ENCODE measurements at places on chromosomes 6 and 20. TPM values are rescaled to one million over a fixed set of nuclear protein-coding genes. Genes with fewer than 3 reads are reported as not detected.

The FAM217A gene
- total RNA-seq = not detected

The SFTA2 gene
- not detected for total RNA-seq

- H3K27ac ChIP-seq = no peak overlapping the region
- peaks cover 2% of the 10 kb centered on the region for H3K36me3 ChIP-seq
- no peak overlapping the region for H3K4me3 ChIP-seq
- no peaks in the 10 kb centered on the region for H3K4me1 ChIP-seq
- H3K27me3 ChIP-seq = no peaks in the 10 kb centered on the region
- DNase-seq = no peak
Measured at GRCh38 chr6:42756722-42757121, 10.8 kb upstream of the TBCC start.

- H3K27me3 ChIP-seq = no peaks in the 10 kb centered on the region
- H3K36me3 ChIP-seq = no peaks in the 10 kb centered on the region
- DNase-seq = no peak
- no peaks in the 10 kb centered on the region for H3K4me1 ChIP-seq
- H3K27ac ChIP-seq = no peak overlapping the region
Measured at GRCh38 chr20:34627458-34627857, 49.4 kb downstream of the PIGU start.

DNA sequence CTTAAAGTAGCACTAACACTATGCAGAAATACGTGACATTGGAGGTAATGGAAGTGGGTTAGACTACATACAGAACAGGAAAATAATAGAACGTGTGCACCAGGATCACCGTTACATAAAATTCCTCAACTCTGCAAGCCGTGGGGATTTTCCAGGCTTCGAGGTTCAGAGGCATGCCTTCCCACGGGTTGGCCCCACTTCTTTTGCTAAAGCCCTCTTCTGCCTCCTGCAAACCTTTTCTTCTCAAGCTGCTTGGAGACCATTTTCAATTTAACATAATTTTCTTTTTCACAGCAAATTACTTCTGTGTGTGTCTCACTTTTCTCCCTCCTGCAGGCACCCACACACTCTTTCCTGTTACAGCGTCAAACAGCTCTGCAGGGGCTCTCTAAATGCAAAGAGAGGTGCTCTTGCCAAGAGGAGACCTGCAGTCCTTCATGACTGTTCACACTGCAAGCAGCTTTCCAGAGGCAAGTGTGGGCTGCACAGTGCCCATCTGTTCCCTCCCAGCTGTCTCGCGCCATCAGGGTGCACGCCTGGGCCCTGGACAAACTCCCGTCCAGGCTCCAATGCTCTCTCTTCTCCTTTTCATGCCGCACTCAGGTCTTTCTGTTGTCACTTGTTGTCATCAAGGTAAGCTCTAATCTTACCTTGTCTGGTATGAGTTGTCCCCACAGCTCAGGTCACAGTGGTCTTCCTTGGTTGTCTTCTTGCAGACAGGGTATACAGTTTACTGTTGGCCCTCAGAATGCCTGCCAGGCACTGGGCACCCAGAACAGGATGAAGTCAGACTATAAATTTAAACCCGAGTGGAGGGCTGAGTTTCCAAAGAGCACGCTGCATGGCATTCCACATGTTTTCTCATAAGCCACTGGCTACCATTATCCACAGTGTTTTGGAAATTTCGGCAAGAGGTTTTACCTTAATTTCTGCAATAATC is 164.8 kb upstream of the GGTLC1 start:
- no peak overlapping the region for H3K27ac ChIP-seq
- no peaks in the 10 kb centered on the region for H3K4me1 ChIP-seq
- no peaks in the 10 kb centered on the region for H3K27me3 ChIP-seq
- no peak overlapping the region for H3K4me3 ChIP-seq
- DNase-seq = no peak

DNA sequence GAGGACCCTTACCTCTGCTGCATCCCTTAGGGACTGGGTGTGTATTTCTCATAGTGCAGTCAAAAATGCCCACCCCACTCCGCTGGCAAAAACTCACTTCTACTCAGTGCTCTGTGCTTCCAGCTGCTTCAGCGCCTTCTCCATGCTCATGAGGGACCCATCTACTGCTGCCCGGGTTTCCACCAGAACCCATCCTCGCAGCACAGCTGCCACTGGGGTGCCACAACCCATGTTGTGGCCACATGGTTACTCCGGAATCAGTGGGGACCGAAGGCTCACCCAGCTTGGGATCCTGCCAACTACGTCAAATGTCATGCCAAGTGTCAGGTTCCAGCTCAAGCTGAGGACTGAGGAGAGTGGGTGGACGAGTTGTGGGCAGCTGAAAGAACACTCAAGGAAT is 774.2 kb upstream of the EYS start:
- H3K36me3 ChIP-seq = no peaks in the 10 kb centered on the region
- DNase-seq = no peak
- no peak overlapping the region for H3K4me3 ChIP-seq
- no peaks in the 10 kb centered on the region for H3K27me3 ChIP-seq
- no peak overlapping the region for H3K27ac ChIP-seq

- H3K27ac ChIP-seq = no peak overlapping the region
- DNase-seq = no peak
- no peak overlapping the region for H3K4me3 ChIP-seq
- H3K4me1 ChIP-seq = no peaks in the 10 kb centered on the region
- no peaks in the 10 kb centered on the region for H3K27me3 ChIP-seq
Measured at GRCh38 chr6:125379174-125379573, 77.4 kb upstream of the HDDC2 start.

GRCh38 chr6:150705392-150705791 is 105.7 kb downstream of the PLEKHG1 start:
- H3K27me3 ChIP-seq = no peaks in the 10 kb centered on the region
- H3K27ac ChIP-seq = no peak overlapping the region
- no peak for DNase-seq
- H3K36me3 ChIP-seq = no peaks in the 10 kb centered on the region
- H3K4me1 ChIP-seq = no peaks in the 10 kb centered on the region

- H3K27me3 ChIP-seq = no peaks in the 10 kb centered on the region
- H3K36me3 ChIP-seq = peaks cover 4% of the 10 kb centered on the region
- H3K4me3 ChIP-seq = no peak overlapping the region
Measured at GRCh38 chr6:89339565-89339964, 13.0 kb downstream of the UBE2J1 start.

Measured in aorta (tissue), 5 donors.